HS-5 (cell line): ENCODE measurements at places on chromosomes 3 and 15.

- DNase-seq = no peak
These were observed 291.2 kb upstream of the KCNMB2 start for GRCh38 chr3:178244733-178245709.

- no peak for DNase-seq
These were observed 25.4 kb downstream of the CYP8B1 start for GRCh38 chr3:42850263-42850662.

- DNase-seq = no peak
These were observed 589 bp downstream of the NEIL1 start for GRCh38 chr15:75347222-75348033.

DNA sequence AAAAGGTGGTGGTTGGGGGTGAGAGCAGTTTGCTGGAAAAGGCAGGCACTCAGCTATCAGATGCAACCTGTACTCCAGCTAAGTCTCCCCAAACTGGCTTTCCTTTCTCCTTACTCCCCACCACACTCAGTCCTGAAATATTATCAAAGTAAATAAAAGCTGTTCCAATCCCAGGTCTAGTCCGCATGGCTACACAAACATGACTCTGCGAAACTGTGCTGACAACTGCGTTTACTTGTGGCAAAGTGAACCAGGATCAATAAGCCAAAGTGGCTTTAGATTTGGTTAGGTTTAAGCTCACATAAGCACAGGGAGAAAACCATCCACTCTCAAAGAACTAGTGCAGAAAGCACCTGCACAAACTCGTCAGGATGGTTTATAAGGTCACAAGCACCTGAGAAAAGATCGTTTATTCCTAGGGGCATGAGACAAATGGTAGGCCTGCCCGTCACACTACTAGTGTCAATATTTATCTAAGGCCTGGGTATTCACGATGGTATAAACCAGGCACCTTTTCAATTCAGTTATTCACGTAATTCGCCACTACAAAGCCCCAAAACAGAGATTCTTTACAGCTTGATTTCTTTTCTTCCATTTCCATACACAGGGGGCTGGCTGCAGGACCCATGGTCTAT, 25.3 kb downstream of the LRIG1 start:
- no peak for DNase-seq

DNA sequence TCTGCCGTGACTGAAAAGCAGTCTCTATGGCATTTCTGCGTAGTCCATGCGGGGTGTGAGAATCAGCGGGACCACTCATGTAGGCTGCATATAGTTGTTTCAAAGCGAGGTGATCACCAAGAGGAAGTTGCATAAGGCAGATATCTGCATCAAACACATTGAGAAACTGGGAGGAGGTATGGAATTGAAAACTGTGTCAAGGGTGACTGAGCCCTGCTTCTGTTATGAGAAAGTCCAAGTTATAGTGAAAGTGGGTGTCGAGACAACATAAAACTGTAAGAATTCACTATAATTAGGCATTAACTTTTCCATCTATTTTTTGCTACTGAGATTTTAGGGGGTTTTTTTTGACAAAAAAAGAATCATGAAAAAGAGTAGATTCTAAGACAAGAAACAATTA, 109.3 kb downstream of the ZIC1 start:
- no peak for DNase-seq

- DNase-seq = no peak
These were observed 42.4 kb downstream of the TIGIT start for GRCh38 chr3:114336122-114336697.

- no peak for DNase-seq
These were observed 5.9 kb downstream of the ARHGEF3 start for GRCh38 chr3:56795829-56796185.

DNA sequence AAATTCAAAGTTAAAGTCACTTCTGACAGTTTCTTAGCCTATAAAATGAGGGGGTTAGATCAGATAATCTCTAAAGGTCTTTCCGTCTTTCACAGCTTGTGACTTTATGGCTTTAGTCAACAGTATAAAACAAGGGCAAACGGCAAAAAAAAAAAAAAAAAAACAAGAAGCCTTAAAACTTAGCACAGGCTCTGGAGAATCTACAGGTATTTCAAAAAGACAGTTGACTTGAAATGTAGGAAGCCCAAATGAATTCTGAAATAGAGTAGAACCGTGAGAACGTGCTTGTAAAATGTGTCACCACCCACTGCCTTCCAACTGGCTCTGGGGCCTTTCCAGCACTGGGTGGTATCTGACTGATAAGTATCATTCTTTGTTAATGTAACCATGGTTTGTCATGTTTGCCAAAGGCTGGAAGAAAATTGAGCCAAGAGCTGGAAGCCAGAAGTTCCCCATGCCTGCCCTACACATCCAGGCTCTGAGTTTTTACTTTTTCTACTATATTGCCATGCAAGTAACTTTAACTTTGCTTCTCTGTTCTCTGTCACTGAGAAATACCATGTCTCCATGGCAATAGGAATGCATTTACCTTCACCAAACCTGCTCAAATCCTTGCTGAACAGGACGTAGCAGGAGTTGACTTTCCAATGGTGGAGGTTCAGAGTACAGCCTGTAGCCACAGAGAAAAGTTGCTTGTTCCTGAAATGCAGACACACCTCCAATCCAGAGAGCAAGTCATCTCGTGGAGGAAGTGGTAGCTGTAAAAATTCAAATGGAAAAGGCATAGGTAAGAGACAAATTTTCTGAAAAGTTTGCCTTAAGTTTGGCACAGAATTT, 35.8 kb upstream of the THSD4 start:
- no peak for DNase-seq

GRCh38 chr15:22845289-22845900, 6.9 kb downstream of the NIPA2 start:
- no peak for DNase-seq
